Stimulated activated CD8-positive, alpha-beta memory T cell treated with anti-CD3 and anti-CD28 coated beads, Interleukin-15, amount 100 ng/mL, for 4 hours (primary cell): ENCODE measurements at places on chromosomes 3 and 15.

DNA sequence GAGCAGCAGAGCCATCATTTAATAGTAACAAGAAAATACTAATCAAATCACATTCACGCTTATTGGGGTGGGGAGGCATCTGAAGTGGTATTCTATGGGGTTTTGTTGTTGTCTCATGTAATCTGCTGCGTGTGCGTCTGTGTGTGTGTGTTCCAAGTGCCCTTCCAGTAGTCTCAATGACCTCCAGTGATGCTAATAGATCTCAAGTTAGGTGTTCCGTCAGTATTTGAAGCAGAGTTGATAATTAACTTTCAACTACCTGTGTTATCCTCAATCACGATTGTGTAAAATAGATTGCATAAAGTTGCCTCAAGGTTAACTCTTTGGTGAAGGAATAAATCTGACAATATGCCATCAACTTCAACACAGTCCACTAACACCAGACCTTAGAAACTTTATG lies 375.0 kb downstream of the MECOM start:
- no peak for DNase-seq

DNA sequence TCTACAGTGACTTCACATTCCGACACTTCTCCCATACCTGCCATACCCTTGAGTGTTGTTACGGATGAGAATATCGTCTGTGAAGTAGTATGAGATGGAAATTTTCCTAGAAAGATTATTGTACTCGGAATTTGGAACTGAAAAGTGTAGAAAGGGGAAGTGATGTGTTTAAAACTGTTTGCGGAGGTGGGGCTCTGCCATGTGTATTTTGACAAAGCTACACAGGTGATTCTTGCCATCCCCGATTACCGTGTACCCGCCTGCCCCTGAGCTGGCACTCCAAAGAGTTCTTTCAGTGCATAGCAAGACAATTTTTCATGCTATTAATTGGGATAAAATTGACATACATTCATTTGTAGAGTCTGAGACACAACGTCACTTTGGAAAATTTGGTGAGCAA lies 81.7 kb downstream of the OPA1 start:
- DNase-seq = no peak

DNA sequence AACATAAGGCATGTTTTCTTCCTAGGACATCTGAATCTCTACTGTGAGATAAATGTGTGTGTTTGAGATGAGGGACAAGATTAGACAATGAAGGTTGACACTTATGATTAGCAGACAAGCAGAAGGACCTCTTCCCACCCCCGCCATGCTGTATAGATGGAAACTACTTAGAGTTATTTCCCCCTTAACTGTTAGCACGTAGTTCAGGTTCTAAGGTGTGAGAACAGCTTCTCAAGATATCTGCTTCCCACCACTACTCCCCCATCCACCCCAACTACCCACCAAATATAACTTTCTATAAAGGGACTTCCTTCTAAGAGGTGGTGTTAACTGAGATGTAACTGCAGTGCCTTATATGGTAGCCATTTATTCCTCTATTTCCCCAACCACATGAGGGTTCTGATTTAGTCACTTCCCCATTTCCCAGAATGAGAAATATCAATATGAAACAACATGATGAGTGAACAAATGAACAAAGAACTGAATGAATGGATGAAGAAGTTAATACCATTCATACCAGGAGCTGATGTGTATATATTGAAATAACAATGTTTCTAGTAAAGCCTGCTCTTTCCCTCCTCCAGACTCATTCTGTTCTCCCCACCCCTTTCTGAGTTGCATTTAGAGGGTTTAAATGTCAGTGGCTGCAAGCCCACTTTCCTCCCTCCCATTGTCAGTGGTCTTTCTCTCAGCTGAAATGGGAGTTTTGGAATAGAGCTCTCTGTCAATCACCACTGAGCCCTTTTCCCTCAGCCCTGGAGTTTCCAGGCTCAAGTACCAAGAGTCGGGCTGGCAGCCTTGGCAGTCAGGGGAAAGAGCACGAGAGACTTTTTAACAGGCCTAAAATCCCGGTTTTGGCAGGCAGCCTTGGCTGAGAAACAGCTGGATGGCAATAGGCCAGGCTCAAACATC lies 7.7 kb upstream of the RFTN1 start:
- DNase-seq = no peak

GRCh38 chr3:51024765-51025632 lies 350.3 kb downstream of the DOCK3 start:
- DNase-seq = peak; percentile 34

DNA sequence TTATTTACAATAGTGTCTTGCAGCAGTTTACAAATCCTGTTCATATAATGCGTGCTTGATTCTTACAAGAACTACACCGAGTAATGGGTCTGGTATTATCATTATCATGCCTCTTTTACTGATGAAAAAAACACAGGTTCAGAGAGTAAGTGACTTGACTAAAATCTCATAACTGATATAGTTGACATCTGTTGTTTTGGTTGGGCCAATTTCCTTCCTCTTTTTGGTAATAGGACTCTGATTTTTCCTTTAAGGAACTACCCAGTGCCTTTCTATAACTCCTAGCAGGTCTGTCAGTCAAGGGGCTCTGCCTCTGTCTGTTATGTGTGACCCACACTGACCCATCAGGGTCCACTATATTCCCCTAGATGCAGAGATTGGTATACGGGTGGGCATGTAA lies 14.6 kb upstream of the BLOC1S6 start:
- DNase-seq = no peak

GRCh38 chr3:70072180-70072579 lies 72.6 kb downstream of the SAMMSON start:
- no peak for DNase-seq

DNA sequence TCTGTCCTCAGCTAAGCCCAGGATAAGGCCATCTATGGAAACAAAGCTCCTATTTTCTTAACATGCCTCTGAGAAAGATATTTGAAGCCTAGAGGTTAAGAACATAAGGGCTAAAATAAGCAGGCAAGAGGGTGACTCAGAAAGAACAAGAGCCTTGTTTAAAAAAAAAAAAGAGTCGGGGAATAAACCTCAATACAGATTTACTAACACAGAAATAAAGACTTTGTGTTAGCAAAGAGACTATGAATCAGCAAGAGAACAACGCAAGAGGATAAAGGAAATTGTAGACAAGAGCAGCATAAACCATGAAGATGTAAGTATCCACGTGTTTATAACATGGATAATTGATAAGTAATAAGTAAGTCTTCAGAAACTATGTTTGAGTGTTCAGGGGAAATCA lies 36.0 kb downstream of the RAB27A start:
- DNase-seq = no peak

GRCh38 chr3:48222616-48223513 lies at the start of gene CAMP:
TSS of gene CAMP (plus strand) at chr3:48223495. CDS start at chr3:48223512, 17 bp downstream.
- no peak for DNase-seq

DNA sequence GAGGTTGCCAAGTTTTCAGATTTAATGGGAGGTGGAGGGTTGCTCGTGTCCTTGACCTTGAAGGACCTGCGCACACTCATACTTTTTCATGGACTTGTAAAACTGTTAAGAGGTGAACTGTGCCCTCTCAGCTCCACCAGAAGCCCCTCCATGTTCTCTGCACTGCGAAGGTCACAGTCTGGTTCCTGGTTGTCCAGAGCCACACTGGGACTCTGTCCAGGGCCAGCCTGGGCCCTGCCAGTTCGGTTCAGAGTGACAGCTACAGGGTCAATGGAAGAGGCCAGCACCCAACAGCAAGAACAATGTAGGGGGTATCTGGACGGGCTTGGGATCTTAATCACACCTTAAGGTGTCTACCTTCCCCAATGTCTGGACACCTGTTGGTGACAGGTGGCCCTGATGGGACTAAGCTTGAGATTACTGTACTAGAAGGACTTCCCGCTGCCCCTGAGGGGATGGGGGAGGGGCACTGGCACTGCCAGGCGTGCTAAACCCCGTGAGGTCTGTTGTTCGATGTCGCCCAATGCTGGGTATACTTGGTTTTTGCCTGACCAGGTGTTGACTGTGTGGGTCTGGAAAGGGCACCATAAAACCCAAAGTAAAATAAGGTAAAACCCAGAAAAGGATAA lies 34.7 kb downstream of the GRK7 start:
- DNase-seq = no peak

DNA sequence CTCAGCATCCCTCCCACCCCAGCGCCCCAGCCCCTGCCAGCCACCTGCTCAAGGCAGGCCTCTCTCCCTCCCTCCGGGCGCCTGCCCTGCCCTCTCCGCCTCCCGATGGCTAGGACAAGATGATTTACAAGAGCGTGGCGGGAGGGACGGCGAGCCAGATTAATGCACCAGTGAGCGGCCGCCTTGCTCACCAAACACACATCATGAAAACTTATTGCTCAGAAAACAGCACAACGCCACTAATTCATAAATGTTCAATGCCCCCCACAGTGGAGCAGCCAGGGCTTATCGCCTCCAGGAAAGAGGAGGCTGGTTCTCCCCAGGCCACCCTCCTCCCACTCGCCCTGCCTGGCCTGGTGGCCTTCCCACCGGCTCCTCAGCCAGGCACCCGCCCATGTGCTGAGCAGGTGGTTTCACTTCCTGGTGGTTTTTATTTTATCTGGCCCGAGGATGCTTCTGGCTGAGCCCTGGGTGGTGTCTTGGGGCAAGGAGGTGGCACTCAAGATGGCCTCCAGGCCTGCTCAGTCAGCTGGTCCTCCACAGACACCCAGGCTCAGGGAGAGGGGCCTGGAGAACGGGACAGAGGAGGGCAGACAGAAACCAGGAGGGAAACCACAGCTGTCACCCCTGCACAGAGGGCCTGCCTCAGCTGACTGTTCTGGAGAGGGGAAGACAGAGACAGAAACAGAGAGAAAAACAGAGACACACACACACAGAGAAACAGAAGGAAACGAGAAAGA lies 284.9 kb downstream of the UACA start:
- DNase-seq = no peak

DNA sequence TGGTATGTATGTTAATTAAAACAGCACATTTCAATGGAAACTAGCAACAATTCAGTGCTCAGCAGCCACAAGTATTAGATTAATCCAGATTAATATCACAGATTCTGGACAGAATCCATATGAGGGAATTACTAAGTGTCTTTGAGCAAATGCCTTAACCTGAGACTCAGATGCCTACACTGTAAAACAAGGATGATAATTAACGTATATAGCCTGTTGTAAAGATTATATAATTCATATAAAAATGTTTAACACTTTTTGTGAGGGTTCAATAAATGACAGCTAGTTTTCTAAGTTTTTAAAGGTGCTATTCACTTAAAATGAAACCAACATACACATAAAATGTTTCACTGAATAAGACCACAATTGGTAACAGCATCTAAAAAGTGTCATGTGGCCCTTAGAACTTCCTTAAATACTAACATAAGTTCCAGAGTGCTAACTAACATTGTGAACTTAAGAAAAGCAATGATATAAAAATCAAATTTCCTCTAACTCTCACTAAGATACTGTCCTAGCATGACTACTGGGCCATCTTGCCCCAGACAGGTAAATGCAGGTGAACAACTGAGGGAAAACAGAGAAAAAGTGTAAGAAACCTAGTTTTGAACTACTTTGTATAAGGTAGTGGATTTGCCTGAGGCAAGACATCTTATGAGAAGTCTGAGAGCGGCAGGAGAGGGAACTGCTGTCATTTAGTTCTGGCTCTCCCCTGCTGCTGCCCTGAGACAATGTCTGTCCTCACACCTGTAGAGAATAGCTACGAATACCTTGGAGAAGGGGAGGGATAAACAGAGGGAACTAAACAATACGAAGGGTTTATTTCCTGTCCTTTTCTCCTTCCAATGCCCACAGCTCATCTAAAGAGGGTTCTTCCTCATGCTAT lies 151.3 kb downstream of the ADAM10 start:
- no peak for DNase-seq

DNA sequence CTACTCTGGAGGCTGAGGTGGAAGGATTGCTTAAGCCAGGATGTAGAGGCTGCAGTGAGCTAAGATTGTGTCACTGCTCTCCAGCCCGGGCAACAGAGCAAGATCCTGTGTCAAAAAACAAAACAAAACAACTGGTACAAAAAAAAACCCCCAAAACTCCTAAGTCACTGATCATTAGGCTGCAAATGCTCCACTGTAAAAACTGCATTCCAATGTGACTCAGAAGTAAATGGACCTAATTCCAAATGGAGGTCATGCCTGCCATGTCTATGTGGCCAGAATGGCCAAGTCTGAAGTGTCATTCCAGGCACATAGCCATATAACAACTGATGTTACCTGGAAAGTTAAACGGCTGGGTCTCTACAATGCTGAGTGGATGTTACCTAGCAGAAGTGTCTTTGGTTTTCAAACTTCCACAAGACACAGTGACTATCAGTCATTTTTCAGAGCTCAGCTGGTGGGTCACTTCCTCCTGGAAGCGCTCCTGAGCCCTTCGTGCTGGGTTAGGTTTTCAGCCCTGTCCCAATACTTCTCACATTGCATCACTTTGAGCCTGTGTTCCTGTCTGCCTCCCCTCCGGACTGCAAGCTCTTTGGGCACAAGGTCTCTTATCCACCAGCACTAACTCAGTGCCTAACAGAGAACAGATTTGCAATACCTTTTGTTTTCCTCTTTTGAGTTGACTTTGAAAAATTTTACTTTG lies 10.6 kb downstream of the FSTL1 start:
- DNase-seq = no peak

DNA sequence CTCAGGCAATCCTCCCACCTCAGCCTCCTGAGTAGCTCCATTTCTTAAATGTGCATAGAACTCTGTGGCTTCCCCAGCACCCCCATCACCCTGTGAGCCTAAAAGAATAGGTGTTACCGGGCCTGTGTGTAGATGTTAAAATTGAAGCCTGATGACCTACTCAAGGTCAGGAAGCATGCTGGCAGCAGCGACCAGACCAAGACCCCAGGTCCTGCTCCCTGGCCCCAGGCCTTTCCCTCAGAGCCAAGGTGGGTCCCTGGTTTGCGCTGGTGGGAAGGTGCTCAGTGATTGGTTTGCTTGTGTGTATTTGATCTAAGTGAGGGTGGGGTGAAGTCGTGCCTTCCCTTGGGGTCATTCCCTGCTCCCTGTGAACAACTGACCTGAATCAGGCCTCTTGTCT lies 18.4 kb upstream of the CRABP1 start:
- DNase-seq = no peak

DNA sequence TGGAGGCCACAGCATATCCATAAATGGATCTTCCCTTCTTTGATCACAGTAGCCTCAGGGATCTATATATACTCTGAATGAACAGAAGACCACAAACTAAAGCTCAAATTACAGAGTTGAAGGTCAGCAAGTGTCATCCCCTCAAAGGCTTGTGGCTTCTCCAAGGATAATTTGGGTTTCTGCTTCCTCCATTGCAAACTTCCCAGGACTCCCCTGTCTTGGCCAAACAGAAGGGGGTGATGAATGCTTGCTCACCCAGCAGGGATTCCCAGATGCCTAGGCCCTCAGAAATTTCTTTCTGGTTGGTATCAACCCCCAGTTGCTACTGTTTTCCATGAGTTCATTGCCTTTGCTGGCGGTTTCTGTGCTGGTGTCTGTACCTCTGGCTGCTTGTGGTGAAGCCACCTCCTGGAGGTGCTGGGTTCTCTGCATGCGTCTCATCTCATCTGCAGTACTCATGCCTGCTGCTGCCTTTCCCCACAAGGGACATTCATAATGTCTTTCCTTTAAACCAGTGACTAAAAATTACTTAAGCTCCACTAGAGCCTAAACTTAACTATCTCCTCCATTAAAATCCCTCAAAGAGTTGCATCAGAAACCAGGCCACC lies 17.7 kb downstream of the ENTPD3 start:
- DNase-seq = no peak

GRCh38 chr3:24088782-24089181 lies 143.7 kb downstream of the NR1D2 start:
- no peak for DNase-seq

- DNase-seq = peak; percentile 7
Observed at GRCh38 chr3:152183473-152183872, 85.3 kb upstream of the MBNL1 start.

- DNase-seq = no peak
Observed at GRCh38 chr15:80594091-80594889, 100.8 kb upstream of the ABHD17C start.
